Liver (tissue), 10 donors: ENCODE measurements at places on chromosomes 7 and 10.

DNA sequence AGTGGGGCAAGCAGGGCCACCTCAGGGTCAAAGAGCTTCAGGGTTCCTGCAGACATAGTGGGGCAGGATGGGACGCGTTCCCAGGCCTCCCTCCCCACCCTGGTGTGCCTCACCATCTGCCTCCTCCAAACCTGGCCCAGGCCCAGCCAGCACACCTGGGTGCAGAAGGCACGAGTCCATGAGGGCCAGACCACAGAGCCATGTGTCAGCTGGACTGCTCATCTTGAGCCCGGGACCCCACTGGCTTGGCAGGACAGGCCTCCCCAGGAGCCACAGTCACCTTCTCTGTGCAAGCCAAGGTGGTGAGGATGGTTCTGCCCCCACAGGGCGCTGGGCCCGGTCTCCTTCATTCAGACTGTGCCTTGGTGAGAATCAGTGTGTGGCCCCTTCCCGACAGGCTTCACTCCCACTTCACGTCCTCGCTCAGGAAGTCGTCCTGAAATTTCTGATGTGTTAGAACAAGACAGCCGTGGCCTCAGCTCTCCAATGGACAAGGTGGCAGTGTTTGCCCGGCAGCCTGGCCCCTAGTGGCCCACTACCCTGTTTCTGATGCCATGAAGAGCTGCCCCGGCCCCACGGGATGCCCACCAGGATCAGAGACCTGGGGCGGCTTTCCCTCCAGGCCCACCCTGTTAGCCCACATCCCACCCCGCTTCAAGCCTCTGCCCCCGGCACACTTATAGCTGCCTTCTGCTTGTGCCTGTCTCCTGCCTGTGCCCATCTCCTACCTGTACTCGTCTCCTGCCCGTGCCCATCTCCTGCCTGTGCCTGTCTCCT lies 59.6 kb upstream of the EBF3 start:
- DNase-seq, result no peak

GRCh38 chr10:4051011-4051640 lies 266.1 kb upstream of the KLF6 start:
- DNase-seq, result no peak

DNA sequence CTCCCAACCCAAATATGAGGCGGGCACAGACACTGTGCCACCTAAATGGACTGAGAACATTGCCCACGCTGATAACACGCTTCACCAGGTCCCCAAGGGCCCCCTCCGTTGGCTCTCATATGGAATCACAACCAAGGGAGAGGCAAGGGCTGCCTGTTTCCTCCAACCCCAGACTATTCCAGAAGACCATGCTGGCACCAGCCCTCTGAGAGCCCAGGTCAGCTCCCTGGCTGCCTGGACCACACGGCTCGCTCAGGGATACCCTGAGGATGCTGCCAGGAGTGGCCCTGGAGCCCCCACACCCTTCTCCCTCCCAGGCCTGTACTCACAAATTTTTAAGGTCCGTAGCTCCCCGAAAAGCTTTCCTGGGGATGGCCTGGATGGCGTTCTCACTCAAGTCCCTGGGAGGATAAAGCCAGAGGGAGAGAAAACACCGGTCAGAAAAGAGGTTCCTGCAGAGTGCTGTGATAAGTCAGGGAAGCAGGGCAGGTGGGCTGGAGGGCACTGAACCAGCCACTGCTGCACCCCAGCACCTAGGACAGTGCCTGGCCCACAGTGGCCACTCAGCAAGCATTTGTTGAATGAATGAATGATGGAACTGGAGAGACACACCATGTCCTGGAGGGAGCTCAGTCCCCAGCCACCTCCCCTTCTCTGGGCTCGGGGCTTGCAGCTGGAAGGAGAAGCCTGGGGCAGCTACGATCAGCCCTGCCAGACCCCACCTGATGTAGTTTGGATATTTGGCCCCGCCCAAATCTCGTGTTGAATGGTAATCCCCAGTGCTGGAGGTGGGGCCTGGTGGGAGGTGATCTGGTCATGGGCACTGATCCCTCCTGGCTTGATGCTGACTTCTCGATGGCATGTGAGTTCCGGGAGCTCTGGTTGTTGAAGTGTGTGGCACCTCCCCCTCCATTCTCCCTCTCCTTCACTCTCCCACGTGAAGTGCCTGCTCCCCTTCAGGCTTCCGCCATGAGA lies 119.8 kb downstream of the SLIT1 start:
- no peak for DNase-seq

DNA sequence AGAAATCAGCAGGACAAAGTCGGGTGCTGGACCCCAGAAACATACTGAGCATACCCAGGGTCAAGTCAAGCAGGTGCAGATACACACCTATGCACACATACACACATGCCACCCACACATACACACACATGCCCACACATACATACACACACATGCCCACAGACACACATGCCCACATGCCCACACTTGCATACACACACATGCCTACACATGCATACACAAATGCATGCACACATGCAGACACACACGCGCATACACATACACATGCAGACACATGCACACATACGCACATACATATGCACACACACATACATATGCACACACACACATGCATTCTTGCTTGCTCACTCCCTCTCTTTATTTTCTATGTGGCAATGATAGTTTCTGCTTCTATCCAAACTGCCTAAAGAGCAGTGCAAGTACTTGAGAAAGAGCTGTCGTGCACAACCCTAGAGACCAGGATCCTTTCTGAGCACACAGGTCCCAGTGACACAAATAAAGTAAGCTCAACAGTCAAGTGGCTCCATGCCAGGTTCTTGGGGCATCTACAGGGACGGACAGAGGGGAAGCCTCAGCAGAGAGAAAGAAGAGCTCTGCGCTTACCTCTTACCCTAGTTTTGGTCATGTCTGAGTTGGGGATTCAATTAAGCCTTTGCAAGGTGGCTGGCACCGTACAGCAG lies 83.7 kb downstream of the EBF3 start:
- DNase-seq, result no peak

DNA sequence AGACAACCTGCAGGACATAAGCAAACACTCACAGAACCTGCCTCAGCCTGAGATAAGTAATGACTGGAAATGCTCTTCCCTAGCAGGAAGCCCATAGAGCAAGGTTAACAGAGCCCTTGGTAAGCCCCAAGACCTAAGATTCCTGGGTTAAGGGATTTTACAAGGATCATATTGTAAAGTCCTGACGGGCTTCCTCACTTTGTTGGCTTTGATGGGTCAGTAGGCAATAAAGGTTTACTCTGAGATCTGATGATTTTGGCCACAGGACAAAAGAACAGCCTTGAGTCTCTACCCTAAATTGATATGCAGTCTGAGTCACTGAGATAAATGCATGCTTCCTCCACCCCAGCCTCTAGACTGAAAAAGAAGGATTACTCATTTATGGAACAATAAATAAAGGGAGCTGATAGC lies 270.8 kb downstream of the HTR7 start:
- no peak for DNase-seq

GRCh38 chr10:23047201-23048050 lies 48.0 kb upstream of the MSRB2 start:
- no peak for DNase-seq

GRCh38 chr7:26723129-26723528 lies 141.3 kb downstream of the SKAP2 start:
- no peak for DNase-seq

GRCh38 chr7:26777385-26777784 lies 87.0 kb downstream of the SKAP2 start:
- DNase-seq, result no peak

DNA sequence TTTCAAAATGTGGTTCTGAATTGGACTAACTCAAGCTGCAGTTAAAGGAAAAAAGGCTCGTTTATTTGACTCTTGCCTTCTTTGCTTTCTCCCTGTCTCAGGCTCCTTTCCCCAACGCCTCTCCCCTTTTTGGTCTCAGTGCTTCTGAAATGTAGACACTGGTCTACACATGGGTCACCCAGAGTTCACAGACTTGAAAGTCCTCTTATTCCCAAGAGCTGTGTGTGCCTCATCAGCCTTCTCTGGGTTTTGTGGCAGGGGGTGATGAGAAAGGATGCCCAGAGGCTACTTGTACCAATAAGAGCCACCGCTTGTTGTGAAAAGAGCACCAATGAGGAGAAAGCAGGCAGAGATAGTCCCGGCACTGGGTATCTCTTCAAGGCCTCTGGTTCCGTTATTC lies 125.7 kb downstream of the BICC1 start:
- DNase-seq, result no peak

GRCh38 chr10:97097084-97097433 lies 88.7 kb downstream of the SLIT1 start:
- DNase-seq, result no peak

- no peak for DNase-seq
Measured at GRCh38 chr10:7035126-7035761, 375.6 kb downstream of the SFMBT2 start.

GRCh38 chr10:83849150-83849549 lies 290.2 kb upstream of the GHITM start:
- DNase-seq, result no peak

DNA sequence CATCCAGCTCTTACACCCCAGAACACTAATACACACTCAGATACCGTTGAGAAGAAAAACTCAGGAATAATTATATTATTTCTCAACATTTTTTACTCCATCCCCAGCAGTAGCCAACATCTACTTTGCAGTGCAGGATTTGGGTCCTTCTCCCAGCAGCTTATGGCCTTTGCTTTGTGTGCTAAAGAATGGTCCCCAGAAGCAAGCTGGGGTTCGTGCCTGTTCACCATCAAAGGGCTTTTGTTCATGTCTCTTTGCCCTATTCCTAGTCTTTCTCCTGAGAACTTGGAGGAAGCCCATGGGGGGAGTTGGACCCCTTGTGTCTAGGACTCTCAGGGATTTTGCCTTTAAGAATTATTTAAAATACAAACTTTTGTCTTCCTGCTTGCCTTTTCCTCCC lies 100.4 kb downstream of the ZNF277 start:
- DNase-seq, result no peak

GRCh38 chr10:49352323-49352722 lies 43.6 kb downstream of the DRGX start:
- DNase-seq, result no peak

- peak; percentile 33 for DNase-seq
Measured at GRCh38 chr7:150945171-150945852, 32.8 kb downstream of the KCNH2 start.

DNA sequence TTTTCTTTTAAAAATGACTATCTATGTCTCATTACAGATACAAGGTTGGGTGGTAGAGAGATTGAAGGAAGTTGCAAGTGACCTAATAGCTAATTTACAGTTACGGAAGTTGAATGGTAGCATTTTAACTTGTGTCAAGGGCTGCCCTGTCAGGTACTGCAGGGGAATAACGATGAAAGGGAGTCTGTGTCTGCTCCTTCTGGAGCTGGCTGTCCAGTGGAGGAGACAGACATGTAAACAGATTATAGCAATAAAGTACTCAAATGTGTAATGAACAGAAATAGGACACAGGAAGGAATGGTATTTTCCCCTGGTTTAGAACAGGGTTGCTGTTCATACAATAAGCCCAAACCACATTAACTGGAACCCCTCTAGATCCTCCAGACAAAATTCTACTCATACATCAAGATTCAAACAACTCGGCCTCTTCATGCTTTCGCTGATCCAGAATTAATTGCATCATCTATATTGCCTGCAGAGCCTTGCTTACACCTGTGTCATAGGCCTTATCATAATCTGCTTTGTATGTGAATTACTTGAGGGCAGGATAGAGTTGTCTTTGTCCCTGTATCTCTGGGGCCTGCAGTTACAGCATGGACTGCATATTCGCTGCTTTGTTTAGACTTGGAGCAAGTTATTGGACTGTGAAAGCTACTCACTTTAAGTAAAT lies 42.8 kb downstream of the AUTS2 start:
- no peak for DNase-seq

GRCh38 chr7:44936322-44936721 lies 42.5 kb downstream of the MYO1G start:
- no peak for DNase-seq

DNA sequence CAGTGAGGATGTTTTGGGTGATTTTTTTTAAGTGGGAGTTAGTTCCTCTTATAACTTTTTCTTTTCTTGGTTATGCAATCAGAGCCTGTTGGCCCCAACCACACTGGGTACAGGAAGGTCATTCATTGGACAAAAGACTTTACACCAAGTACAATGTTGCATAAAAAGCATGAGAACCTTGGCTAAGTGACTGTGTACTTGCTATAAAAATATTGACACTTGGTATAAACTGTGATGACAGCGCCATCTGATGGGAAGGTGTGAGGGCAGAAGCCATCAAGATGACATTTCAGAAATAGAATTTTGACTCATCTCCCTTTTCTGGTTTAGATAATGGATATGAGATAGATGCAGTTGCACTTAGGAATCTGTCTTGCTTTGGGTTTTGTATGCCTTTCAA lies 126.4 kb upstream of the CCDC6 start:
- DNase-seq, result no peak

DNA sequence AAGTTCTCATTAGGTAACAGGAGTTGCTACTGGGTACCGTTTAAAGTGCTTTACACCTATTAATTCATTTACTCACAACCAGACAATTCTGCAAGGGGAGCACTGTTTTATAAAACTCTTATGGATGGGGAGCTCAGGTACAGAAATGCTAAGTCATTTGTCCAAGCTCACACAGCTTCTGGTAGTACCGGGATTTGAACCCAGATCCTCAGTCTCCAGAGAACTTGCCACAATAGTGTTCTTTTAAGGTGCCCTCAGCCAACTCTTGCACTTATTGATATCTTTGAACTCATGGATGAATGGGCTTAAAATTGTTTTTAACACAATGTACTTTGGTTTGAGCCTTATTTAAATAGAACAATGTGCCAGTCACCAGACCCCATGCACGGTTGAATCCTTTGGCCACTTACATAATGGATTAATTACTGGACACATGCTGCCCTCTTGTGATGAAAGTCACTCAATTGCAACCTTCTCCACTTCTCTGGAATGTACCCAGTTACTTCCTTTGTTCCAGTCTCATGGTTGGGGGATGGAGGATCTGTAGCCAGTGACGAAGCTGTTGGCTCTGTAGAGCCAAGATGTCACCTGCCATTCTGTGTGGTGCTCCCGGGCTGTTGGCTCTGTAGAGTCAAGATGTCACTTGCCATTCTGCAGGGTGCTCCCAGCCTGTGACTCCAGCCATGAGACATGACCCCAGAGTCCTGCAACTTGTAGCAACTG lies 65.6 kb downstream of the NOD1 start:
- no peak for DNase-seq

DNA sequence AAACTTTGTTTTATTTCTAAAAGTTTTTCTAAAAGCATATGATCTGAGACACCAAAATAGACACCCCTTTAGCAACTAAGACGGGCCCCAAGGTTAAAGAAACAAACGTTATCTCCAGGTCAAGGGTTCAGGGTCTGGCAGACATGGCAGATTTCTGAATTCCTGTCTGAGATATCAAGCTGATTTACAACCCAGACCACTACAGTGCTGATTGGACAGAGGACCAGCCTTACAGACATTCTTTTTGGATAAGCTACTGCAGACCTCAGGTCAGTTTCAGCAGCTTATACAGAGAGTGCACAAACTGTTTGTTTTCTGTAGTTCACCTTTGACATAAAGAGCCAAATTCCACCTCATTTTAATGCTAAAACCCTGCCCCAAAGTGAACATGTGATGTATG lies 34.8 kb downstream of the SVOPL start:
- no peak for DNase-seq

DNA sequence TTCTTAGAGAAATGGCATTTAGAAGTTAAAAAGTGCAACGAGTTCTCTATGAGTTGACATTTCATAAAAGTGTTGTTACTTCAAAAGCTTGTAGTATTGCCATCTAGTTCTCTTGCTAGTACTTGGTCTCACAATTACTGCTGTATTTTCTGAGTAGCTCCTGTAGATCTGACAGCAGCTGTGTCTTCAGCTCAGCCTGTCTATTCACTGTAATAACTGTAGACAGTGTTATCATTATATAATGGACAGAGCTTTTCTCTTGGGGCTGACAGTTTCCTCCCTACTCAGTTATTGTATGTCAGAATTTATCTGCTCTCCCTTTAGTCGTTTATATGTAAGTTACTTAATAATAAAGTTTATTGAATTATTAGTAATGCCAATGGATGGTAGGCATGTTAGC lies 388.7 kb upstream of the VSTM2A start:
- DNase-seq, result no peak
